Fibroblast of lung (primary cell): ENCODE measurements at places on chromosomes 1 and 21. TPM values are rescaled to one million over a fixed set of nuclear protein-coding genes. Genes with fewer than 3 reads are reported as not detected.

Gene WNT3A
- not detected in 2 replicates for total RNA-seq

DNA sequence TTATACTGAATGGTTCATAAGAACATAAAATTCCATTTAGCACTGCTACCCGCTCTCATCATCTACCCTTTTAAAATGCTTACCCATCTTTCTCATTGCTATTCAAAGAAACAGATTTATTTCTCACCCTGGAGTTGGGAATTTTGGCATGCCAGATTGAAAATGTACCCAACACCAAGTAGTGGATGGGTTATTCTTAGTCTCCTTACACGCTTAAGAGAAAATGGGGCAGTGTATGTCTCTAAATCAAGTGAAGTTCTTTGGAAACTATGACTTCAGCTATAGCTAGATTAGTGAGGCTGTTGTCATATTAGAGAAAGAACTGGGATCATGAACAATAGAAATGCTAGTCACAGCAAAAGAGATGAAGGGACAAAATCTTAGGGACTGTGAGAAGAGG lies 27.7 kb upstream of the ESRRG start:
- H3K27ac ChIP-seq: no peak overlapping the region
- no peak for DNase-seq
- H3K36me3 ChIP-seq: no peaks in the 10 kb centered on the region

GRCh38 chr1:240169188-240169587 lies 77.5 kb downstream of the FMN2 start:
- no peaks in the 10 kb centered on the region for H3K27me3 ChIP-seq
- H3K4me1 ChIP-seq: no peaks in the 10 kb centered on the region
- no peaks in the 10 kb centered on the region for H3K36me3 ChIP-seq
- peak; percentile 31 for DNase-seq

- H3K36me3 ChIP-seq: peaks cover 2% of the 10 kb centered on the region
- H3K27me3 ChIP-seq: no peaks in the 10 kb centered on the region
- peak; percentile 96 for DNase-seq
- peaks cover 19% of the 10 kb centered on the region for H3K4me1 ChIP-seq
- peak overlapping the region; percentile 35 for H3K27ac ChIP-seq
- no peak overlapping the region for H3K4me3 ChIP-seq
Measured at GRCh38 chr1:67766141-67766978, 66.9 kb downstream of the GNG12 start.

Gene U2AF1
- 12.7 and 15.2 TPM in 2 replicates for total RNA-seq
